A673 (cell line): ENCODE measurements at places on chromosomes 6 and 20. TPM values are rescaled to one million over a fixed set of nuclear protein-coding genes. Genes with fewer than 3 reads are reported as not detected.

The BNIP5 gene
- not detected in 2 replicates for total RNA-seq

The CTAGE9 gene
- not detected in 2 replicates for total RNA-seq

The DDX43 gene
- total RNA-seq: not detected in 2 replicates

The KHDC1 gene
- 11.1 TPM in 2 replicates for total RNA-seq

DNA sequence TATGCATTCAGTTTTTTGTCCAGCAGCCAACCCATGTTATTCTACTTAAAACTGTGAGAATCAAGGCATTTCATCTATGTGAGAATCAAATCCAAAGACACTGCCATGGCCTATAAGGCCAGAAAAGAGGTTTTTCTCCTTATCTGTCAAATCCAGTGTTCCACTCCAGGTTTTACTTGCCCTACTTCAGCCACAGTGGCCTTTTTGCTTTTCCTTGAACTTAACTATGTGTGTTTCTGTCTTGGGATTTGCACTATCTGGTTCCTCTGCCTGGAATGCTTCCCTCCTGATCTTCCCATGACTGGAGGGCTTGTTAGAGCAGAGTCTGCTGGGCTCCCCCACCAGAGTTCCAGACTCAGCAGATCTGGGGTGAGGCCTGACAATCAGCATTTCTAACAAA is 113.1 kb upstream of the DOK5 start:
- peaks cover 8% of the 10 kb centered on the region for H3K27me3 ChIP-seq
- H3K36me3 ChIP-seq: no peaks in the 10 kb centered on the region
- no peak overlapping the region for H3K4me3 ChIP-seq
- no peak for DNase-seq
- H3K4me1 ChIP-seq: no peaks in the 10 kb centered on the region

GRCh38 chr20:55514531-55514930 is 490.8 kb downstream of the CBLN4 start:
- DNase-seq: no peak
- H3K27ac ChIP-seq: no peak overlapping the region
- H3K4me3 ChIP-seq: no peak overlapping the region

GRCh38 chr20:38248133-38248532 is 12.4 kb downstream of the KIAA1755 start:
- H3K27me3 ChIP-seq: no peaks in the 10 kb centered on the region
- H3K4me3 ChIP-seq: no peak overlapping the region
- DNase-seq: no peak
- H3K27ac ChIP-seq: no peak overlapping the region

DNA sequence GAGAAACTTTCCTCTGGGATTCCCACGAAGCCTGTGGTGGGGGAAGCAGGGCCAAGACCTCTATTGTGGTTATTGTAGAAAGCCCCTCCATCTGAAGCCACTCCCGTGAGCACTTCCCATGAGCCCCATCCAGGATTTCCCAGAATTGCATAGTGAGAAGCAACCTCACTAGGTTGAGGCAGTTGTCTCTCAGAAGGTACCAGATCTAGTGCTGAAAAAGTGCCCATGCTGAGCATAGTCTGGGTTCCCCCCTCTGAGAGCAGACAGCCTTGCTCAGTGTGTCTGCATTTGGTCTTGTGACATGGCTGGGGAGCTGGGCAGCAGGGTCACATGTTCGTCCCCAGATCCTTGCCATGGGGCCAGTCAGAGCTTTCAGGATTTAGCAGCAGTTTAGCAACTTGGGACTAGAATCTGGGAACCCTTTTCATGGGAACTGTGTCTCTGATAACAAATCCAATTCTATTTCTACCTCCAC is 38.6 kb downstream of the SLC9A8 start:
- H3K27ac ChIP-seq: no peak overlapping the region
- no peak overlapping the region for H3K4me3 ChIP-seq
- H3K36me3 ChIP-seq: no peaks in the 10 kb centered on the region
- H3K27me3 ChIP-seq: no peaks in the 10 kb centered on the region
